Calu3 (cell line): ENCODE measurements at places on chromosomes 12 and 14.

GRCh38 chr12:108720757-108721514 is 10.4 kb downstream of the CORO1C start:
- DNase-seq = no peak

DNA sequence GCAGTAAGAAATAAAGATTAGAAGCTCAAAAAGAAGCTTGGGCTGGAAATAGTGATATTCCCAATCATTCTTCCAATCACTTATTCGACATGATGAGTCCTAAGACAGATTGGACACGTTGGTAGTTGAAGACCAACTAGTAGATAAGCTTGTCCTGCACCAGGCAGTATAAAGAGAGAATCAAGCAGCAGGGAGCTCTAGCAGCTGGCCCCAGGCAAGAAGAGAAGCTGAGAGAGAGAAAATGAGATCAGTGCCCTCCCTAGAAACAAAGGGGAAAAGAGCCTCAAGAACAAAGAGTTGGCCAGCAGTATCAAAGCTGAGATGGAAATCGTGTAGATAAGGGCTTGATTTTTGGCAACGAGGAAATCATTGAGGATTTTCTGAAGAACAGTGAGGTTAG is 20.6 kb downstream of the RASSF8 start:
- no peak for DNase-seq

GRCh38 chr14:53517270-53517960 is 364.3 kb upstream of the DDHD1 start:
- DNase-seq = no peak

DNA sequence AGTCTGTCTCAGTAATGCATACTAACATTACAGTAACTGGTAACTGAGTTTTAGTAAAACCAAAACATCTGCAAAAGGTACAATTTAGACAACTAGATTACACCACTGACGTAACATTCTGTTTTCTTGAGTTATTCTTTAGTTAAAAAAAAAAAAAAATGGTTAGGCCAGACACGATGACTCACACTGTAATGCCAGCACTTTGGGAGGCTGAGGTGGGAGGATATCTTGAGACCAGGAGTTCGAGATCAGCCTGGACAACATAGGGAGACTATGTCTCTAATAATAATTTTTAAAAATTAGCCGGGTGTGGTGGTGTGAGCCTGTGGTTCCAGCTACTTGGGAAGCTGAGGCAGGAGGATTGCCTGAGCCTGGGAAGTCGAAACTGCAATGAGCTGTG is 34.1 kb downstream of the AP5M1 start:
- no peak for DNase-seq

DNA sequence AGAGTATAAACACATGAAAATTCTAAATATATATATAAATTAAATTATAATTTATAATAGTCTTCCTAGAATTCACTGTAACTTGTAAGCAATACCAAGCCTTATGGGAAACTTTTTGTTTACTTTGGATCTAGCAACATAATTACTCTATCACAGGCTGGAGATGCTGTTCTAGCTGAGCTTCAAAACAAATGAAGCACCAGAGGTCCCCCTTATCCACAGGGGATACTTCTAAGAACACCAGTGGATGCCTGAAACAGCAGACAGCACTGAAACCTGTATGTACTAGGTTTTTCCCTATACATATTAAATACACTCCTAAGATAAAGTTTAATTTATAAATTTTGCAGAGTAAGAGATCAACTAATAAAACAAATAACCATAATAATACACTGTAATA is 96.6 kb downstream of the CDK17 start:
- DNase-seq = no peak

DNA sequence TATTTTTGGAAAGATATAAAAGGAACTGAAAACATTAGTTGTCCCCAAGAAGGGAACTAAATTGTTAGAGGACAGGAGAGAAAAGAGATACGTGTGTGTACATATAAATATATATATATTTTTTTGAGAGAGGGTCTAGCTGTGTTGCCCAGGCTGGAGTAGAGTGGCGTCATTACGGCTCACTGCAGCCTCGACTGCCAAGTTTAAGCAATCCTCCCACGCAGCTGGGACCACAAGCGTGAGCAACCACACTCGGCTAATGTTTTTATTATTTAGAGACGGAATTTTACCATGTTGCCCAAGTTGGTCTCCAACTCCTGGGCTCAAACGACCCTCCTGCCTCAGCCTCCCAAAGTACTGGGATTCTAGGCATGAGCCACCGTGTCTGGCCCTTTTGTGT is 16.2 kb upstream of the NOP2 start:
- DNase-seq = no peak

GRCh38 chr12:126811391-126811790 is 1455.6 kb upstream of the TMEM132C start:
- no peak for DNase-seq

DNA sequence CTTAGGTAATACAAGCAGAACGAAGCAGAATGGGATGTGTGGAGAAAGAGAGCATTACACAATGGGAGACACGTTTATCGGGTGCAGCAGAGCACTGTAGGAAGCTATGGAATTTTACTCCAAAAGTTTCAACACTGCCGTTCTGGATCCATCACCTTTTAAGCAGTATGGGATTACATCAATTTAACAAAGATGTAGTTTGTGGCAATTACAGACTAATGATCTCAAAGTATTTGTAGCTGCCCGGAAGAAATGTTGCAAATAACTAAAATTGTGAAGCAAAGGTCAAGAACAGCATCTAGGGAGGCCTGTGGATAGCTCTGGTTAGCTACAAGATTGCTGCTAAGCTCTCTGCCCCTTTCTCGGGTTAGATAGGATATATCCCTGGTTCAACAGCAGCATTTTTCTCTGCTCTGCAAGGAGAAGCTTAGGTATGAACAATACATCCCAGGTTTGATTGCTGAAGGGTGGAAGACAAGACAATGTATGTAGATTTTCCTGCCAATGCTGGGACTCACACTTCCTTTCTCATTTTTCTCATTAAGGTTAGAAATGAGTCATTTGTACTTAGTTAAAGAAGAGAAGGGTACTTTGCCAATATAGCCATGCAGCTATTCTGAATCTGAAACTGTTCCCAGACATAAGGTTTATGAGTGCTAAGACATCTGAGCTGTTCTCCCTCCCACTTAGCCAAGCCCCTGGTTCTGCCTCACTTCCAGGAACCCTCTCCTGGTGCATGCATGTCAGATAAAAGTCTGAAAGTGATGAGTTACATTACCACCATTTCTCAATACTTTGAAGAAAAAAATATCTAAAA is 75.0 kb upstream of the HIF1A start:
- no peak for DNase-seq

DNA sequence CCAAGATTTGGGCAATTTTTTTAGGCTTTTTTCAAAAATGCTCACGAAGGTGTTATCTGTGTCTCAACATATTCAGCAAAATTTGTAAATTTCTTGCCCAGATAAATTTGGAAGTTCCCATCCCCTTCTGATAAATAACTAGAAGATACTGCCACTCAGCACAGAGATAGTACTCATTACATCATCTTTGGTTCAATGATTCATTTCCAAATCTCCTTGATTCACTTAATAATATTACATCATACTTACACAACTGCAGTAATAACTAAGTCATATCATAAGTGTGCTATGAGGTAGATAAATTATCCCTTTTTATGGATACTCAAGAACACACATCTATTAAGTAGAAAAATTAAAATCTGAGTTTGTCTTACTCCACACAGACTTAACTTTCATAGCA is 89.4 kb downstream of the RPAP3 start:
- DNase-seq = no peak
